ENCODE measurements at places on chromosomes 12 and 14.

DNA sequence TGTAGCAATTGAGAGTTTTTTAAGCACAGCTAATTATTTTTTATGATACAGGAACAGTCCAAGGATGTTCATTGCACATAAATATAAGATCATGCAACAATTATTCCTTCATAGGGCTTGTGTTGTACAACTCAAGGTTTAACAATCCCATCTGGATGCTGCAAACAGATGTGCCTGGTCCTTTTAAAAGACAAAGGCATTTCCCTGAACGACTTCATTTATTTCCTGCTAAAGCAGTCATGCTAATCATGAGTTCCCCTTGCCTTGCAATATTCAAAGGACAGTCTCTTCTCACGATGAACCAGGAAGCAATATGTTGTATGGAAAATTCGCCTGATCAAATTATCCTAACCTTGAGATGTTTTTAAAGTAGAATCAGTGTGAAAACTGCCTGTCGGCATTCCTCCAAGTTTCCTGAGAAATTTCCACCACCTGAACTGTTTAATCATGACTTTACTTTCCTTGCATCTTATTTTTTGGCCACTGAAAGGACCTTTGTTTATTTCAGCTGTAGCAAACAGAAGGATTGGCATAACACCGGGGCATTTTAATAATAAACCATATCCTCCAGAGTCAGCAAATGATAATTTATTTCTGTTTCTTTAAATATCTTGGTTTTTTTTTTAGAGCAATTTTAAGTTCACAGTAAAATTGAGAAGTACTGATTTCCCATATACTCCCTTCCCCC is 33.9 kb upstream of the TSPAN8 start:
- no peak for DNase-seq

DNA sequence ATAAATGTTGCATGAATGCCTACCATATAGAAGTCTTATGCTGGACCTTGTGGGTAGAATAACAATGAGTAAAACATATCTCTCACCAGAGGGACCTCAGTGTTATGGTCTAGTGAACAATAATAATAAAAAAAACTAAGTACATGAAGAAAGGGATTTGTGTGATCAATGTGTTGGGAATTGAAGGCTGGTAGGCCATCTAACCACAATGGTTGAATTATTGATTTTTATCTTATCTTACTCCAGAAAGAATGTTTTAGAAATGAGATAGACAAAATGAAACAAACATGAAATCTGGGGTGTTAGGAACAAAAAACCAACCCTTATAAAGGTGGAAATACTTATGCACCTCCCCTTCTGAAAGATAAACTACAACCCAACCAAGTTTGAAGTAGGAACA is 243.9 kb upstream of the LRIG3 start:
- no peak for DNase-seq

- DNase-seq = no peak
Observed at GRCh38 chr14:104223101-104224041, 85.0 kb downstream of the KIF26A start.

DNA sequence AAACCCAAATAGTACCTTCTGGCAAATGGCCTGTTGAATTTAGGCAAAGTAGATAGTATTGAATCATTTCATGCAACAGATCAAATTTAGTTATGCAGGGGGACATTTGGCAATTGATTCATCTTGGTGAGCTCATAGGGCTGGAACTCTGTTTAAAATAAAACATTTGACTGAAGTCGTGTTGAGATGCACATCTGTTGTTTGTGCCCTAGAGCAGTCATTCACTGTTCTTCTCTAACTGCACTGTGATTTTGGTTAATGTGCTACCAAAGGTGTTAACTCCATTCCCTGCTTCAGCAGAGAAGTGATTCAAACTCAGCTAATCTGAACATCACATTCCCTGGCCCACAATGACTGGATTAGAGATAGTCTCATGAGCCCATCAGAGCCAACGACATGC is 44.0 kb upstream of the CSRP2 start:
- no peak for DNase-seq

DNA sequence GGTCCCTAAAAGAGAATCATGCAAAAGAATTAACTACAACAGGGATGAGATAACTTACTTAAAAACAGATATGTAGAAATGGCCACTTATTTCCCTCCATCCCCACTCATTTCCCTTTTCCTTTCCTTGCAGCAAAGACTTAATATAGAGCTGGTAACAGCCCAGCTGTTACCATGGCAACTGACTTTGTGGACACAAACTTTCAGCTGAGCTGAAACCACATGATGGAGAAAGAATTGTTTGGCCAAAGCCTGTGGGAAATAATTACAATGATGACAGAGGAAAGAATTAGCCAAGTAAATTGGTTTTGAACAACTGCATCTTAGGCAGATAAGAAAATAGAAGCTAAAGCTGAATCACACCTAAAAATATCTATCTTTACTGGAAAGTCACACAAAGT is 364.9 kb downstream of the GALC start:
- no peak for DNase-seq

Data from GM18507 (cell line).